ENCODE measurements at places on chromosomes 6 and 20.

GRCh38 chr20:52972965-52973819, 1.0 kb downstream of the TSHZ2 start:
- no peak for DNase-seq

GRCh38 chr20:43389211-43389610, 68.5 kb upstream of the SRSF6 start:
- no peak for DNase-seq

DNA sequence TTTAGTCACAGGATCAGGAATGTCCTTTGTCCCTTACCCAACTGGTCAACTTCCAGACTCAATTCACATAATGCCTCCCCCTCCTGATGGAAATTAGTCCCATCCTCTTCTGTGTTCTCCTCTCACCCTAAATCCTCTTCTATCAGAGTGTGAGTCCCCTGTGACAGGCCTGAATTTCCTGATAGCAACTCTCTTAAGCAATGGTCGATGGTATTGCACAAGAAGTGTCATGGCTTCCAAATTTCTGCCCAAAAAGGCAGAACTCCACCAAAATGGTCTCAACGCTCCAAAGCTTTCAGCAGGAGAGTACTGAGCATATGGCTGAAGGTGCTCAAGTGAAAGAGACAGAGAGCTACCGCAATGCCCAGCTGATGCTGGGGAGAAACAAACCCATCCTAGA, 2.4 kb downstream of the PREP start:
- DNase-seq: no peak

DNA sequence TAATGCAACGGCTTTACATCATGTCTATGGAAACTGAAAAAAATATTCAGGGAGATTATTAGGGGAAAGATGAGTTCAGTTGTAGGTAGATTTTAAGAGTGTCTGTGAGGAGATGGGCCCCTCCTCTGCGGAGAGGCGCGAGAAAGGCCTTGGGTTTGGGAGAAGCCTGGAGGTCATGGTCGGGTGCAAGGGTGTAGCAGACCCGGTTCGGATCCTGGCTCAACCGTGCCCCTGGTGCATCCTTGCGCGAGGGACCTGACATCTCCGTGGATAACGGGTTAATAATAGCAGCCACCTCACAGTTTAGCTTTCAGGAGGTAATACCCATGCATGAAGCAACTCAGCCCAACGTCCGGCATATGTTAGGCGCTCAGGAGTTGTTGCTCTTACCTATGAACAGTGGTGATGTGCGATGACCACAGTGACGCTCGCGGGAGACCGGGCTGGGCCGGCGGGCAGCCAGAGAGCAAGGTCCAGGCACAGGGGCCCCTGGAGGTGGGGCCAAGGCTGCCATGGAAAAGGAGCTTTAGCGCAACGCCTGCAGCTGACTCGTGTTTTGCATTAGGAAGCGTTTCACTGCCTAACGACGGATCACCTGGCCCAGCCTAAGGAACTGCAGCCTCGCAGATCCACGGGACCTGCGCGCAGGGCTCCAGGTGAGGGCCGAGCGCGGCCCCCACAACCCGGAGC, 146.4 kb upstream of the ARID1B start:
- no peak for DNase-seq

- no peak for DNase-seq
These were observed 109.6 kb downstream of the SLC22A3 start for GRCh38 chr6:160457823-160458222.

- no peak for DNase-seq
These were observed 5.5 kb downstream of the TCF21 start for GRCh38 chr6:133894369-133894768.

DNA sequence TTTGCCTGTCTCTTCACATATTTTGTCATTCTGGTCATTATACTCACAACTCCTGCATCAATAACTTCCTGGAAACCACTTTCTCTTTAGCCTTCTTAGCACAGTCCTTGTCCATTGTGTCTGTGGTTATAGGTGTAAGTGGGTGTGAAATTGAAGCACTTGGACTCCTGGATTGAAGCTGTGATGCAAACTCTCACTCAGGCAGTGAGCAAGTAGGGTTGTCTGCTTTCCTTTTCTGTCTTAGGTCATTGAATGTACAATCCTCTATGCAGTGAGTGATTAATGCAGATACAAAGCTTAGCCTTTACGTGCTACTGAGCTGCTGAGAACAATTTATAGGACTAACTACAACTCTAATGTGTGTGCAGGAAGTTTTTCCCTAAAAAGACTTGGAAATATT, 54.8 kb downstream of the ADGRB3 start:
- DNase-seq: no peak

DNA sequence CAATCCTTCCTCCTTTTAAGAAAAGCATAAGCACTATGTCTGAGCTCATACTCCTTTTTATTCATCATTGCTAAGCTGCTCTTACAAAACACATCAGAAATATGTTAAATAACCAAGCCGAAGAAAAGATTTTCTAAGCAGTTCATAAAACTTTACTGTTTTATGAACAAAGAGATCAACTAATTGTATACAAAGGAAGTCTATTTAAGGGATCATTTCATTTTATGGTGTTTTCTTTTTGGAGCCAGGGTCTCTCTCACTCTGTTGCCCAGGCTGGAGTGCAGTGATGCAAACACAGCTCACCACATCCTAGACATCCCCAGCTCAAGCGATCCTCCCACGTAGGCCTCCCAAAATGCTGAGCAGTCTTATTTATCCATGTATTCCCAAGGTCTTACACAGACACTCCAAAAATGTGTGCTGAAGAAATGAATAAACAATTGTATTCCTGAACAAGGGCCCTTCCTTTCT, 9.3 kb downstream of the NUDT3 start:
- no peak for DNase-seq

GRCh38 chr6:147366290-147366689, 142.2 kb upstream of the SAMD5 start:
- DNase-seq: no peak

GRCh38 chr6:126377594-126378153, 37.8 kb downstream of the CENPW start:
- no peak for DNase-seq

- DNase-seq: no peak
These were observed at the start of gene LRRN4 for GRCh38 chr20:6053776-6054688. Gene LRRN4, minus strand, starts transcription at chr20:6054060. Its CDS starts 1,261 bp downstream, at chr20:6052799.

GRCh38 chr6:39247667-39248194, 18.5 kb upstream of the KCNK5 start:
- no peak for DNase-seq

GRCh38 chr6:44151348-44152108, 7.1 kb upstream of the CAPN11 start:
- DNase-seq: peak; percentile 49

DNA sequence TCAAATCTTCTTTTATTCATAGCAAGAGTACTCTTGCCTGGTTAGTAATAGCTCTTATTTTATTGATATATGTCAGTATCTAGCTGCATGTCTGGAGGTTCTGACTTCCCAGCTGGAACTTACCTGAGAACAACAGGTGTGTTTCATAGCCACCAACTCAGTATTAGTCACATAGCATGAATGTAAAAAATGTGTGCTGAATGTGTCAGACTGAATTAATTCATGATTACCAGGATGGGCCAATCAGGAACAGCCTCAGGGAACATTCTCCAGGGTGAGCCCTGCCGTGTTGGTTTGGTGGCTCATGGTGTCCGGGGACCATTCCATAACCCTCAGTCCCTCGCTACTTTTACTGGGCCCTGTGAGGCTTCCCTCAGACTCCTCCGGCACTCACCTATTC, 99.7 kb downstream of the TULP4 start:
- no peak for DNase-seq

GRCh38 chr6:169326067-169326799, 72.6 kb upstream of the THBS2 start:
- DNase-seq: no peak

DNA sequence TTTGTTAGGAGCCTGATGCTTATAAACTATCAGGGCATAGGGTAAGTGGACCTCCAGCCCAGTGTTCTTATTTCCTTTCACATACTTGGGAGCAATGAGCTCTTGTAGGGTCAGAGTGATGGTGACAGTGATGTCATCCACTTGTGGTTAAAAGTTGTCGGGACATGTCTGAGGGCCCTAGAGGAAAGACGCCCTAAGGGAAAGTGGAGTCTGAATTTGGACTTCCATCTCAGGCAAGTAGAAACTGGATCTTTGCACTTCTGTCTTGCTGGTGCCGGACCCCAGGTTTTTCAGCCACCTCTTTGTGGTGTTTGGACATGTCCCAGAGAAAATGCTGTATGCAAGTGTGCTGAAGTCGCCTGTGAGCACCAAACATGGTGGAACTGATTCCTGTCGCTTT, 900.5 kb downstream of the C6orf118 start:
- no peak for DNase-seq

- no peak for DNase-seq
These were observed 1354.9 kb upstream of the GJE1 start for GRCh38 chr6:140777780-140778179.

DNA sequence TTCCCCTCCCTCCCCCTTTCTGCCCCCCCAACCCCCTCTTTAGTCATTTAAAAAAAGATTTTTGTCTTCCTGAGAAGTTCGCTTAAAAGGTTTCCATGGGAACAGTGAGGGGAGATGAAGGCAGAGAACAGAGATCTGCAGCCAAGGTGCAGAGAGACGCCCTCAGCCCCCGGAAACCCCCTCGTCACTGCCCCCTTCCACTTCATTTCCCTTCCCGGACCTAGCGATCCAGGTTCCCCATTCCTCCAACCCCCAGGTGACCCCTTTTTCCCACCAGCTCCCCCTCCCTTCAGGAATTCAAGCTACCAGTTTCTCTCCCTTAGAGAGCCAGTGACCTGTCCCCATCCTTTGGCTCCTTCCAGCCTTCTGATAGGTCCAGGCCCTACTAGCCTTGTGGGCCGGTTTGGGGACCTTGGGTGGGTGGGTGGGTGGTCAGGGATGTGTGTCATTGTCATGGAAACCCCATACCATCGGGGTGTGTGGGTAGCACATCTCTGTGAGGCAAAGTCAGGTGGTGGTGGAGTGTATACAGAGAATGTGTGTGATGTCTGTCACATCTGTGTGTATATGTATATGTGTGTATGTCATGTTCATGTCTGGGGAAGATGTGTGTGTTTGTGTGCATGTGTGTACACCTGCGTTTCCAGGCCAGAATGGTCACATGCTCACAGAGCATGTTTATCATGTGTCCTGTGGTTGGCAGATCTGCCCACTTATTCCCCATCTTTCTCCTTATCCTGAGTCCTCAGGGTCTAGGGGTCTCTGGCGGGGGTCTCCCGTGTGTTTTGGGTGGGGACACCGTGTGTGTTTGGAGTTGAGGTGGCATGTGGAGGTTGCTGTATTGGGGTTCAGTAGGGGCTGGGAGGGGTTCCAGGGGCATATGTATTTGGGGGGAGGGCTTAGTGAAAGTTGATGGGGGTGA, 7.0 kb downstream of the SYNGAP1 start:
- no peak for DNase-seq

GRCh38 chr6:43859213-43859612, 89.2 kb downstream of the VEGFA start:
- no peak for DNase-seq

DNA sequence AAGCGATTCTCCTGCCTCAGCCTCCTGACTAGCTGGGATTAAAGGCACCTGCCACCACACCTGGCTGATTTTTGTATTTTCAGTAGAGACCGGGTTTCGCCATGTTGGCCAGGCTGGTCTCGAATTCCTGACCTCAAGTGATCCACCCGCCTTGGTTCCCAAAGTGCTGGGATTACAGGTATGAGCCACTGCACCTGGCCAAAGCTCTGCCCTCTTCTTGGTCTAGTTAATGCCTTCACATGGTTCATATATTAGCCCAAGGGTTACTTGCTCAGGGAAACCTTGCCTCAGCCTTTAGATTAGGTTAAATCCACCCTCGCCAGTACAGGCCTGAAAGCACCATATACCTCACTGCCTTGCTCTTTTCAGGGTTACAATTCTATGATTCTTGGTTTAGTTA, 26.1 kb downstream of the TSHZ2 start:
- DNase-seq: no peak

DNA sequence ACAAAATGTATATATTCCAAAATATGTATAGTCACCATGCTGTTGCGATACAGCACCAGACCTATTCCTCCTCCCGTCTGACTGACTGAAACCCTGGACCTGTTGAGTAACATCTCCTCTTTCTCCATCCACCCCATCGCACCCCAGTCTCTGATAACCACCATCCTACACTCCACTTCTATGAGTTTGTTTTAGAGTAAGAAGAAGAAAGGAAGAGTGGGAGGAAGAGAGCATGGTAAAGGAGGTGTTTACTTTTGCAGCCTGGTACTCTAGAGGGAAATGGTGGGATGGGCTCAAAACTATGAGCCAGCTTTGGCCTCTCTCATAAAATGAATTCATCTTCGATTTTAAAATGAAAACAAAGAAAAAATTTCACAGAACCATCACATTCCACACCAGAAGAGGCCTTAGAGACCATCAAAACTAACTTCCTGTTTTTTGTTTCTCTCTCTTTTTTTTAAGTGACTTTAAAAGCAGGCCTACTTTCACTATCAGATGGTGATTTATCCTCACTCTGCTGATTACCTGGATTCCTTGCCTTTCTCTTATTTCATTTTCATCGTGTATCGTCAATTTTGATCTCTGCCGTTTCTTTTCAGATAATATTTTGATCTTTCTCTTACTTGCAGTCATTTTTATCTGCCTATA, 16.8 kb upstream of the FUCA2 start:
- DNase-seq: no peak

- DNase-seq: no peak
These were observed 79.1 kb upstream of the PTPN1 start for GRCh38 chr20:50431066-50431450.

DNA sequence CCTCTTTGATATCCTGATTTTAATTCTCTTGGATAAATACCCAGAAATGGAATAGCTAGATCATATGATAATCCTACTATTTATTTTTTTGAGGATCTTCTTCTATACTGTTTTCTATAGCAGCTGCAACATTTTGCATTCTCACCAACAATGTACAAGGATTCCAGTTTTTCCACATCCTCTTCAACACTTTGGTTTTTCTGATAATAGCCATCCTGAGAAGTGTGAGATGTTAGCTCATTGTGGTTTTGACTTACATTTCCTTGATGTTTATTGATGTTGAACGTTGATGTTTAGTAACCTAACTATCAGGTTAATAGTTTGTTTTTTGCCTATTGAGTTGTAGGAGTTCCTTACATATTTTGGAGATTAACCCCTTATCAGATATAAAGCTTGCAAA, 217.3 kb downstream of the LRFN2 start:
- no peak for DNase-seq

DNA sequence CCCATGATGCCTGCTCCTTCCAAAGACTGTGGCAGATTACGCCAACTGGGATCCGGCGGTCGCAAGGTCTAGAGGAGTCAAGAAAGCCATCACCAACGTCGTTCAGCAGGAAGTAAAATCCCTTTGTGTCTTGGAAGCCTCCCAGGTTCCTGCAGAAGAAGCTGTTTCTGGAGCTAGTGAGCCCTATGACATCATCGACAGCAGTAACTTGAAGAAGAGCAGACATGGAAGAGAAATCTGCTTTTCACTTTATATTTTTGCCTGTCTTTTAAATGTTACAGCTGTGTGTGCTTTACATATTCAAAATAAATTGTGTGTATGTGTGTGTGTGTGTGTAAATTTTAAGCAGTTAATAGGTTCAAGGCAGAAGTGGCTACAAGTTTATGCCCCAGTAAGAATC, 7.4 kb upstream of the OR2H2 start:
- no peak for DNase-seq

DNA sequence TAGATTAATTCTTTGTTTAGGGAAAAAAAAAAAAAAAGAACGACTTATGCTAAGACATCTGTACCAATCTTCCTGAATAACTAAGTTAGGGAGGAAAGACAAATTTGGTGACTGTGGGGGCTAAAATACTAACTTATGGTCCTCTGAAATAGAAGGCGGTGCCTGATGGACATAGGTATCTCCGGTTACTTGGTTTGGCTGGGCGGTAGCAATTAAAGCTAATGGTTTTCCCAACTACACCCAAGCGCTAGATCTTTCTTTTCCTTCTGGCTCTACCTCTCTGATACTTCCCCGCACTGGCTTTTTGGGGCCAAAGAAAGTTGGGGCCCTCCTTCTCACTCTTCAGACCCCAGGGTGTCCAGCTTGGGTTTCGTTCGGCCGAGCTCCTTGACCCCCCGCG, 1.0 kb upstream of the RBM24 start:
- no peak for DNase-seq
